Ovary (tissue), 10 donors: ENCODE measurements at places on chromosomes 7 and 10. TPM values are rescaled to one million over a fixed set of nuclear protein-coding genes. Genes with fewer than 3 reads are reported as not detected.

- peak; percentile 22 for DNase-seq
Measured at GRCh38 chr7:27453702-27454405, 208.8 kb downstream of the HIBADH start.

DNA sequence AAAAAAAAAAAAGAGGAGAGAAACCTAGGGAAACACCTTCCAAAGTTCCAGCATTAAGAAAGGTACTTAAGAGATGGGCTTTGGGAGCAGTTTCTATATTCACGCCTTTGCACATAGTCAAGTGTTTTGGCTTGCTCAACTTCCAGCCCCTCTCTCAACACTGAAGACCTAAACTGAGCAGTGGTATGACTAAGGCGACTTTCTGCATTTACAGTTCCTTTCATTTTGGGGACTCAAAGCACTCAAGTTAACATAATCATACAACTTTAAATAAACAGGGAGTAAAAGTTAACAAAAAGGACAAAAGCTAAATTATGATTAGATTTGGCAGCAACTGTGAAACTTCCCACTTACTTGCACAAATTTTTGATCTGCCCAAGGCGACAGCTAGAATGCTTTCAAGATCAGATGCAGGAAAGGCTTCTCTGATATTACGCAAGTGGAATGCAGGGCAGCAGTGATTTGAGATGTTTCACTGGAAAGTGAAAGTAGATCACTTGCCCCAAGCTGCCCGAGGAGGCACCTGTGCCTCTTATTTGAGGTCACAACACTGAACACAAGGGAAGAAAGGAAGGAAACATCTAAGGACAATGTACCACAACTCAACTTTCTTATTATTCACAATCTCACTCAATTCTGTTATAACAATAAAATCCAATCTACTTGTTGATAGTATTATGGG is 199.5 kb downstream of the SKAP2 start:
- no peak for DNase-seq

DNA sequence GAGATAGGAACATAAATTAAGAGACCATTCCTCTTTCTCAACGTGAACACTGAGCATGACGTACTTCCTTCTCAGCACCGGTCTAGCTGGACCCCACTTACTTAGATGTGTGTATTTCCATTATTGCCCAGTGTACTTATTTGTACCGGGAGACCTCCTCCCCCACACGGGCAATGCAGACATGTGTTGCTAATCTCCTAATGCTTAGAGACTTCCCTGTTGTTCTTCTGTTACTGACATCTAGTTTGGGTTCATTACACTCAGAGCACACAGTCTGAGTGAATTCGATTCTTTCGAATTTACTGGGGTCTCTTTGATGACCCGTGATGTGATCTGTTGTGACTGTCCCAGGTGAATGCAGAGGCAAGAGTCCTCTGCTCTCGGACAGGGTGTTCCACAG is 260.0 kb downstream of the MAD1L1 start:
- DNase-seq = no peak

The ANKRD61 gene
- total RNA-seq = not detected

- DNase-seq = no peak
Measured at GRCh38 chr7:140223515-140224221, 46.9 kb upstream of the KDM7A start.

The FBXL13 gene
- 6.0 TPM for total RNA-seq

DNA sequence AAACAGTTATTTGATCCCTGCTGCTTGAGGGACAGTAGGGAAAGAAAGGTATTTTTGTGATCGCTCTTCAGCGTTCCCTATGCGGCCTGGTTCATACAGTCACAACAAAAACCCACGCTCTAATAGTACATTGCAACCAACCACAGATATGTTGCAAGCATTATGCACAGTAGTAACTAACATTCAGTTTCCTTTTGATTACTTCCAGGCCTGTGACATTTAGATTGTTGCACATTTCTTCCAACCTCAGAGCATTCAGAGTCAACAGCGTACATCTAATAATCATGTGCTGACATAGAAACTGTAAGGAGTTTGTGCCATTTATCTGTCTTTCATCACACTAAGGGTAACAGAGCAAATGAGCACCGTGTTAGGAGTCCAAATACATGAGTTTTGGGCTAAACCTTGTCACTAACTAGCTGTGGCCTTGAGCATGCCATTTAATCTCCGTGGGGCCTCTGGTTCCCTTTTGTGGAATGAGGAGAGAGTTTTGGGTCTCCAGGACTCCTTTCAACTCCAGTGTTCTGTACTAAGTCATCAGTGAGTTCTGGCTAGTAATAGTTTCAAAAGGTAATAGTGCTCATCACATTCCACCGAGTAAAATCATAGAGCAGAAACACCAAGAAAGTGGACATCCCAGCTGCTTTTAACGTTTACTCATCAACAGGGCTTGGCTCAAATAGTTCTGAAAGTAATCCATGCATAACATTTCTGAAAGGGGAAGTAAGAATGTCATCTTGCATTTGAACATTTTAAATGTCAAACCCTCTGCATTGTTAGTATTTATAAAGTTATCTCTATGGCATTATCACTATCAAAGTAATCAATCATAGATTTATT is 99.0 kb upstream of the FZD1 start:
- DNase-seq = no peak

The C10orf67 gene
- total RNA-seq = 0.35 TPM

- DNase-seq = no peak
Measured at GRCh38 chr10:50619882-50620281, 3.9 kb downstream of the SGMS1 start.

DNA sequence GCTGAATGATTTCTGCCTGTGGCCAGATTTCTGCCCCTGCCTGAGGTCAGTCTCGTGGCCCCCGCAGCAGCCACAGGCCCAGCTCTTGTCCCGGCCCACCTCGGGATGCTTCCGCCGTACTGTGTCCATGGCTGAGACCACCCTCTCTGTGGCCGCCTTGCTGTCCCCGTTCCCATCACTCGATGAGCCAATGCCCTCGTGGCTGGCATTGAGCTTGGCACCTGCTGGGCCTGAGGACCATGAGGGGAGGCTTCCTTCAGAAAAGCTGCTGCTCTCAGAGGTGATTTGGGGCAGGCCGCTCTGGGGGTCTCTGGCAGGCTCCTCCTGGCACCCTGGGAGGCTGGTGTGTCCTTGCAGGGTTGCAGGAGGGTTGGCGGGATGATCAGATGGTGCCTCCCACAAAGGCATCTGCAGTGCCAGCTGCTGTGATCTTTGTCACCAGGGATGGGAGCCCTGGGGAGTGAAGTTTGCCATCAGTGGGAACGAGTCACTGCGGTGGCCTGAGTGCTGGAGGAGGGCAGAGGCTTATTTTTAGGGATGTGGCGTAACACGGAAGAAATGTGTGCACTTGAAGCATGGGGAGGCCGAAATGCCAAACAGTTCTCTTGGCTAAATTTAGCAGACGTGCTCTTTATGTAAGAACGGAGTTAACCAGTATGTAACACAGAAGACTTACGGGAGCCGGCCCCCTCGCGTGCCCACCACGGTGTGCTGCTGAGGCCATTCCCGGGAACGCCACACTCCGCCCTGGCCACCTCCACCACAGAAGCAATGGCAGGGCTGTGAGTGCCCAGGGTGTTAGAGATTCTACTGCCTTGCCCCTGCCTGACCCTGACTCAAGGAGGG is 47.7 kb downstream of the VIPR2 start:
- DNase-seq = peak; percentile 33

The IL15RA gene
- total RNA-seq = 3.2 TPM

GRCh38 chr10:86848747-86849146 is 92.3 kb downstream of the BMPR1A start:
- DNase-seq = no peak

The EBF3 gene
- total RNA-seq = 0.25 TPM

DNA sequence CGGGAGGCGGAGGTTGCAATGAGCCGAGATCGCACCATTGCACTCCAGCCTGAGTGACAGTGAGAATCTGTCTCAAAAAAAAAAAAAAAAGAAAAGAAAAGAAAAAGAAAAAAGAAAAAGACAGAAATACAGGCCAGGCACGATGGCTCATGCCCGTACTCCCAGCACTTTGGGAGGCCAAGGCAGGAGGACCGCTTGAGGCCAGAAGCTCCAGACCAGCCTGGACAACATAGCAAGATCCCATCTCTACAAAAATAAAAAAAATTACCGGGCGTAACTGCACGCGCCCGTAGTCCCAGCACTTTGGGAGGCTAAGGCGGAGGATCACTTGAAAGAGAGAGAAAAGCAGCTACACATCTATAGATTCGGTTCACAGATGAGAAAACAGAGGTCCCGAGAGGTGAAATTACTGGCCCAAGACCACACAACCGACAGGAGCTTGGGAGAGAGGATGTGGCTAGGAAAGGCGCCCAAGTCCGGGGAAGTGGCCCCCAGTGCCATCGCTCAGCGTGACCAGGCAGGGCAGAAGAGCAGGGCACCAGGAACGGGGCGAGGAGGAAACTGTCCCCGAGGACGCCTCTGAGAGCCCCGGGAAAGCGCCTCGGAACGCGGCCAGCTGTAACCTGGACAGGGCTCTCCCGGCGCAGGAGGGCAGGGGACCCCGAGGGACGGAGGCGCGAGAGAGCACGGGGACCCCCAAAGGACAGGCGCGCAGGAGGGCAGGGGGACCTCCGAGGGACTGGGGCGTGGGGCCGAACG is 612 bp downstream of the SNX8 start:
- no peak for DNase-seq

The CLCN1 gene
- 0.10 TPM for total RNA-seq

The CAV2 gene
- total RNA-seq = 62.7 TPM

The OPALIN gene
- not detected for total RNA-seq

- DNase-seq = no peak
Measured at GRCh38 chr7:111091593-111092358, 849 bp downstream of the LRRN3 start.

DNA sequence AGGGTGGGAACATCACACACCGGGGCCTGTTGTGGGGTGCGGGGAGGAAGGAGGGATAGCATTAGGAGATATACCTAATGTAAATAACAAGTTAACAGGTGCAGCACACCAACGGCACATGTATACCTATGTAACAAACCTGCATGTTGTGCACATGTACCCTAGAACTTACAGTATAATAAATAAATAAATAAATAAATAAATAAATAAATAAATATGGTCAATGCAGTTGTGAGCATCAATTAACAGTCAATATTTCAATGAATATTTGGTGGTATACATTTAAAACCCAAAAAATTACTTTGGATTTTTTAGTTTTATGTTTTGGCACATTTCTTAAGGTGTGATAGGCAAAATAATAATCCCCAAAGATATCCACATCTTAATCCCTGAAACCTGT is 15.6 kb downstream of the TRDMT1 start:
- DNase-seq = no peak

GRCh38 chr10:34470307-34470706 is 344.8 kb downstream of the PARD3 start:
- no peak for DNase-seq

GRCh38 chr7:99409192-99409572 is 413 bp downstream of the BUD31 start:
- DNase-seq = no peak

The HOXA1 gene
- 0.62 TPM for total RNA-seq

The PPP1R17 gene
- 0.38 TPM for total RNA-seq

The RAMP3 gene
- 26.0 TPM for total RNA-seq

GRCh38 chr10:77625379-77625778 is 12.2 kb downstream of the KCNMA1 start:
- no peak for DNase-seq

The SPDYE8 gene
- not detected for total RNA-seq

The MRLN gene
- total RNA-seq = not detected

The TAS2R5 gene
- total RNA-seq = 2.3 TPM

DNA sequence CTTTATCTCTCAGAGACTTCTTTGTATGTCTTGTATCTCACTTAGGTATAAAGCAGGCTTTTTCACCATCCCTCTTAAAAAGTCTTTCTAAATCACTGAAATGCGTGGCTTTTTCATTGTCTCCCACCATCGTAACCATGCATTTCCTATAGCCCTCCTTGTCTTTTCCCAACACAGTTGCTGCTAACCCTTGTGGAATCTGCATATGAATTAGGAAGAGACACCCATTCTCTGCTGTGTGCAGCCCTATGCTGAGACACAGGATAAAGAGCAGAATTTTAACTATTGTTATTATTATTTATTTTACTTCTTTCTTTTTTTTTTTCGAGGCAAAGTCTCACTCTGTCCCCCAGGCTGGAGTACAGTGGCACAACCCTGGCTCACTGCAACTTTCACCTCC is 804.3 kb upstream of the COBL start:
- DNase-seq = no peak

The EVX1 gene
- not detected for total RNA-seq

The AMPH gene
- total RNA-seq = 0.42 TPM

DNA sequence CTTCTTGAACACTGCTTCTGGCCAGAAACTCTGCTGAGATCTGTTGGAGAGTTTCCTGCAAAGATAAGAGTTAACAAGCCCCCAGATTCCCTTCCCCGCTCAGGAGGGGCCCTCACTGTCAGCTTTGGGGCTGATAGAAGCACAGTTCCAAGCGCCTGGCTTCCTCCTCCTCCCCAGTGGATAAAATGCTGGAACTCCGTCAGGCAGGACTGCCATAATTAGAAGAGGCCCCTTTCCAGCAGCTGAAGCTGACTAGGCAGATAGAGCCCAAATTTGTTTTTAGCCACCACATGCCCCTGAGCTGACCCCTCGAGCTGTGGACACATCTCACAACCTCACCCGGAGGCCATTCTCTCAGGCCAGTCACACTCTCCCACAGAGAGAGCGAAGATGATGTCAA is 89.4 kb downstream of the TBXAS1 start:
- peak; percentile 13 for DNase-seq

The TAS2R16 gene
- not detected for total RNA-seq

GRCh38 chr7:107958764-107959526 is 44.0 kb downstream of the LAMB1 start:
- no peak for DNase-seq

- DNase-seq = no peak
Measured at GRCh38 chr10:36476399-36476798, 649.0 kb upstream of the ANKRD30A start.

DNA sequence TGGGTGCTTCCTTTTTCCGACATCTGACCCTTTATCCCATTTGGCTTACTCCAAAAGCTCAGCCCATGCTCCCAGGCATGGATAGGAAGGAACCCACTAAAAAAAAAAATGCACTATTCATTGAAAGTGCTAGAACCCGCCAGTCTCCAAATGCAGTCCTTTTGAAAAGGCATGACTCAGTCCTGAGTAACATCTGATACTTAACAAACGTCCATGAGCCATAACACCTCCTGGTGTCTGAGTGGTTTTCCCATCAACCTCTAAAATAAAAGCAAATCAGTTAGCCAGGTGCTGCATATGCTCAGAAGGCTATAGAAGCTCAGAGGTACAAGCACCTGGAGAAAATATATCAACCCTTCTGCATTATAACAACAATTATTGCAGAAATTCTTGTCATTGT is 45.0 kb upstream of the CACUL1 start:
- no peak for DNase-seq

The ELN gene
- total RNA-seq = 51.5 TPM

- no peak for DNase-seq
Measured at GRCh38 chr10:110076559-110077318, 69.0 kb downstream of the ADD3 start.
